Fibroblast of mammary gland (primary cell): ENCODE measurements at places on chromosomes 3 and 15.

DNA sequence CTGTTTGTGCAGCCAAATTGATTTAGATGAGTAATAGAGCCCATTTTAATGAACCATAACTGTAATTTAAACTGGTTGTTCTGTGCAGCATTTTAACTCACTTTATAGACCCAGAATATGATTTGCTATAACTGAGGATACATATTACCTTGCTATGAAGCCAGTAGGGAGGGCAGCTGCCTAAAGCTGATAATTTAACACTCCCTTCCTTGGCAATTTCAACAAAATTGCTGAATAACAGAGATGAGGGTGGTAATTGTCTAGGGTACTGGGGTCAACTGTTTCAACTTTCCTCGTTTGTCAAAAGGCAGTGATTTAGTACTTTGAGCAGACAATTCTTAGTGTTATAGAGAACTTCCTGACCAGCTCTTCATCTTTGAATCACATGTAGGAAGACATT lies 304.9 kb upstream of the POU1F1 start:
- no peak for DNase-seq

GRCh38 chr3:188734395-188734794 lies 437.4 kb upstream of the TPRG1 start:
- DNase-seq, result peak; percentile 5

- DNase-seq, result peak; percentile 6
These were observed 35.7 kb upstream of the ZNF770 start for GRCh38 chr15:35023804-35024203.

GRCh38 chr3:162014284-162014683 lies 517.7 kb downstream of the OTOL1 start:
- DNase-seq, result no peak

DNA sequence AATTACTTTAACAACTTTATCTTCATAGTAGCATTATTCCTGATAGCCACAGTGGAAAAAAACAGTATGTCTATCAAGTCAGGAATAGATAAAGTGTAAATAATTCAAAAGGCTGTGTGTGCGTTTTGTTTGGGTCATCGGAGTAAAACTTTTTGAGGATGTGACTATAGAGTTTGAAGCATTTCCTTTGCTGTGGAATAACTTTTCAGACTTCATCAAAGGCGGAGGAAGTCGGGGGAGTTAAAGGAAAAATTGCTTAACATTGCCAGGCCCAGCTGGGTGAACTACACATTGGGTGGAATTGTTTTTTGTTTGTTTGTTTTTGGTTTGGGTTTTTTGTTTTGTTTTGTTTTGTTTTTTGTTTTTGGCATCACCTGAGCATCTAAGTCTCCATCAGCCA lies 70.4 kb upstream of the CRTC3 start:
- DNase-seq, result no peak

GRCh38 chr3:146770881-146771280 lies 165.7 kb upstream of the PLSCR5 start:
- no peak for DNase-seq
